ENCODE measurements at places on chromosomes 3 and 15.

DNA sequence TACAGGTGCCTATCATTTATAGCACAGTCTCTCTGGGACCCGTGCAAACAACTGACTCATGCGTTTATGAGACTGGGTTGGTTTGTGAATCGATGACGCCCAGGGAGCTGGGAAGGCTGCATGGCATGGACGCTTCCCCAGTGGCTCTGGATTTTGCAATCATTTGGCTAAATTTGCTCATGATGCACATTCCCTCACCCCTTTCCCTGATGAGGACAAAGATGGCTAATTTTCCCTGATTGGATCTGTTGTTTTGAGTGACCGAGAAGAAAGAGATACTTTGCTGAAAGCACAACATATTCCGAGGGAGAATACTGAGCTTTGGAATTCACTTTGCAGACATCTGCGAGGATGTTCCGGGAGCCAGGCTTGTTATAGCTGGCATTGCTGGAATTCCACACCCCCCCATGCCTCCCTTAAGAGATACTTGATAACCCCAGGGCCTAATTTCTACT lies 51.1 kb downstream of the CGNL1 start:
- no peaks in the 10 kb centered on the region for H3K4me1 ChIP-seq
- H3K27ac ChIP-seq = no peak overlapping the region
- H3K27me3 ChIP-seq = peaks cover 2% of the 10 kb centered on the region
- no peak overlapping the region for H3K4me3 ChIP-seq
- no peak for DNase-seq

- H3K4me3 ChIP-seq = no peak overlapping the region
- H3K27me3 ChIP-seq = no peaks in the 10 kb centered on the region
- DNase-seq = no peak
- H3K36me3 ChIP-seq = no peaks in the 10 kb centered on the region
- H3K4me1 ChIP-seq = no peaks in the 10 kb centered on the region
These were observed 150.9 kb downstream of the LRRC28 start for GRCh38 chr15:99402014-99402729.

DNA sequence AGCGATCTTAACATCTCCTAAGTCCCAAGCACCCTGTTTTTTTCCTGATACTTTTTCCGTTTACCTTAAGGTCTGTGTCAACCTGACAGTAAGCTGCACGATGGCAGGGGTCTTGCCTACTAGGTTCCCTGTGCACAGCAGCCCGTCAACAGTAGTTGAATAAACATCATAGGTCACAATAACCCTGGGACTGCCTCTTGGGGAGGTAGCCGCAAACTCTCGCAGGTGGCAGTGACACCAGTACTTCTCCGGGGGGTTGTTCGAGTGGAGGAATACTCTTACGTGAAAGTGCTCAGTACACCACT lies 365 bp upstream of the PDCD6IP start:
- no peak for DNase-seq
- H3K27me3 ChIP-seq = peaks cover 3% of the 10 kb centered on the region
- peak overlapping the region; percentile 95 for H3K4me3 ChIP-seq
- peaks cover 42% of the 10 kb centered on the region for H3K4me1 ChIP-seq
- peak overlapping the region; percentile 95 for H3K27ac ChIP-seq

DNA sequence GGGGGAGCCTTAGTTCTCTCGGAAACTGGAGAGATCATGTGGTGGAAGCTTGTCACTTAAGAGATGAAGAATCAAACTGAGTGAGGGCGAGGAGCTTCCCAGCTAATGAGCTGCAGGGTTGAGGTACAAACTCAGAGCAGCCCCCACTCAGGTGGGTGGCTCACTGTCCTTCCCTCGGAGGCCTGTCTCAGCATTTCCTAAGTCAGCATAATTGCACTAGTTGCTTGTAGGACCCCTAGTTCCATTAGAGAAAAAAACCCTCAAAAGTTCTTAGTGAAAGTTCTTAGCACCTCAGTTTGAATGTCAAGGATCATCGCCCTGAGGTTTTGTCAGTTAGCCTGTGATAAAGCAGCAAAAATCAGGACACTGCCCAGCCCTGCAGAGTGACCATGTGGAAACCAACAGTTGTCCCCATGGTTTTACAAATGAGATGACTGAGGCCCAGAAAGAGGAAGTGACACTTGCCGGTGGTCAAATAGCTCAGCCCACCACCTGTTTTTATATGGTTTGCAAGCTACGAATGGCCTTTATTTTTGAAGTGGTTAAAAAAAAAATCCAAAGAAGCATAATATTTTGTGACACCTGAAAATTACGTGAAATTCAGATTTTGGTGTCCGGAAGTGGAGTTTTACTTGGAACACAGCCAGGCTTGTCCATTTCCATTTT lies 11.9 kb downstream of the SMAD6 start:
- peaks cover 13% of the 10 kb centered on the region for H3K27me3 ChIP-seq
- no peaks in the 10 kb centered on the region for H3K4me1 ChIP-seq
- DNase-seq = no peak
- no peaks in the 10 kb centered on the region for H3K36me3 ChIP-seq
- no peak overlapping the region for H3K4me3 ChIP-seq

DNA sequence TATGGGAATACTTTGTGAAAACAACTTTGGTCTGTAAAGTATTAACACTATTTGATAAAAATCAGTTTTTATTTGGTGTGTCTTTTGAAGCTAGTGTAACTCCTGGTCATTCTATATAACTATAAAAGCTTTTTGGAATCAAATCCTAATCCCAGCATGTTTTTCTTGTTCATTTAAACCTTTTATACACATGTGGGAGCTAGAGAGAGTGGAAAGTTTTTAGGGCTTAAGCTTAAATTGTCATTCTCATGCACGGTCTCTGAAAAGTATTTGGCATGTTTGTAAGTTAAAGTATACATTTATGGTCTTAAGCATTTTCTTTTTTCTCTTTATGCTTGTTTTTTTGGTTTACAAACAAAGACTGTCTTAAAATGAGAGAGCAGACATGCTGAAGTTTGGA lies 83.4 kb upstream of the RARB start:
- H3K4me3 ChIP-seq = no peak overlapping the region
- no peaks in the 10 kb centered on the region for H3K27me3 ChIP-seq
- no peak for DNase-seq

DNA sequence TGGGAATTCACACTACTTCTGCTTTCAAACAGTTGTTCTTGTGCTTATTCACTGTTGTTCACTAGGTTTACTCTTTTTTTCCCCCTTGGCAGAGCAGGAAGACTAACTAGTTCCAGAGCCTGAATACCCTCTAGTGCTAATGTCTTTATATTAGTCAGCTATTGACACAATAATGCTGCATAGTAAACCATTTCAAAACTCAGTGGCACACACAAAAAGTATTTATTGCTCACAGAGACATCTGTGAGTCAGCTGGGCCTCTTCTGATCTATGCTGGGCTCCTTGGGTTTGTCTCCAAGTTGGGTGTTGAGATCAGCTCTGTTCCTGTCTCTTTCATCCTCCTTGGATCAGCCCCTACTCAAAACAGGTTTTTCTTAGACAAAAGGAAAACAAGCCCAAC lies 51.1 kb downstream of the RSRC1 start:
- no peak overlapping the region for H3K27ac ChIP-seq
- H3K4me3 ChIP-seq = no peak overlapping the region
- H3K36me3 ChIP-seq = no peaks in the 10 kb centered on the region
- H3K4me1 ChIP-seq = no peaks in the 10 kb centered on the region

DNA sequence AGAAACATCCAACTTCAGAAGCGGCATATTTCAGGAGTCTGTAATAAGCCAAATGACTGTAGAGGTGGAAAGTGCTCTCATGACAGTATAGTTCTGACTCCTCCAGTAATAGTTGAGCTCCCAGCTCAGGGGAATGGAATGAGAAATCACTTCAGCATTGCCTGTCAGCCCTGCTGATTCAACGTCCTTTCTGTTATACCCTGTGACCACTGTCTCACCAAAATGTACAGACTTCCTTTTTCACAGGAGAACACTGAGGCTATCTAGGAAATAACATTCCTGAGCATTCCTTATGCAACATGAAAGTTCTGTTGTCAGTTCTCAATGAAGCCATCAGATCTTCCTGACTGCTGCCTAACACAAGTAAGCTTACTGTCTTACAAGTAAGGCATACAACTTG lies 284.5 kb upstream of the MME start:
- DNase-seq = no peak
- H3K36me3 ChIP-seq = no peaks in the 10 kb centered on the region
- no peaks in the 10 kb centered on the region for H3K4me1 ChIP-seq
- no peak overlapping the region for H3K4me3 ChIP-seq
- H3K27ac ChIP-seq = no peak overlapping the region
- H3K27me3 ChIP-seq = no peaks in the 10 kb centered on the region

DNA sequence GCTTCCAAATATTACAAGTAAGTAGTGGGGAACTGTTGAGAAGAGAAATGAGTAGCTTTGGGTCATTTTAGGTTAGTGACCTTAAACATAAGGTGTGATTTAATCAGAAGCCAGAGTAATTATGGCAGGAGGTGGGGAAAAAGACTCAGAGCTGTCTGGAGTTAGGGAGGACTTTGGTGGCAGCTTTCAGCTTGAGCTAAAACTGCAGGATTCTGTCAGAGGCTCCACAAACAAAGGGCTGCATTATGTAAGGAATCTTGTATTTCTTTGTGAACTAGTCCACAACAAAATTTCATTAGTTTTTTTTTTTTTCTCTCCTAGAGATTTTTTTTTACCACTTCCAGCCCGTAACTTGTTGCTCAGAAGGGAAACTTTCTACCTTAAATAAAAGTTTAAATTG lies 345.3 kb downstream of the TIGIT start:
- H3K27ac ChIP-seq = no peak overlapping the region
- H3K4me3 ChIP-seq = no peak overlapping the region
- H3K4me1 ChIP-seq = no peaks in the 10 kb centered on the region
- DNase-seq = no peak
- H3K27me3 ChIP-seq = no peaks in the 10 kb centered on the region
- H3K36me3 ChIP-seq = no peaks in the 10 kb centered on the region

Data from activated T-helper 1 cell treated with anti-CD3 and anti-CD28 coated beads, Interleukin-12 subunit alpha, Interleukin-12 subunit beta, Interleukin-2, Interleukin-4 antibody, amounts not matched to agents 30 ng/mL and 10 ng/mL and 1 ng/mL, durations not matched to agents 14 hours and 24 hours and 36 hours (primary cell).